Small intestine (tissue), 16 donors: ENCODE measurements at places on chromosomes 6 and 20. TPM values are rescaled to one million over a fixed set of nuclear protein-coding genes. Genes with fewer than 3 reads are reported as not detected.

DNA sequence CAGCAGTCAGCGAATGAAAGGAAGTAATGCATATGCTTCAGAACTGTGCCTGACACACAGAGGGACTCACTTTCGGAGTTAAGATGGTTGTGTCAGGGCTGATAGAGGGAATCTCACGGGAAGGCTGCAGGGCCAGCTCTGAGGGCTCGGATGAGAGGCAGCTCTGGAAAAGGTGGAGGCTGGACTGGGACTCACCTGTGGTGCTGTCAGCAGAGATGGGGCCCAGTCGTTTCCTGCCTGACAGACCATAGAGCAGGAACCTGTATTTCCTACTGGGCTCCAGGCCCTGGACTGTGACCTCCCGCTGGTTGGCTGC is 9.3 kb downstream of the CYP21A2 start:
- H3K27ac ChIP-seq: peak overlapping the region; percentile 52
- no peaks in the 10 kb centered on the region for H3K36me3 ChIP-seq
- H3K4me1 ChIP-seq: no peaks in the 10 kb centered on the region
- H3K27me3 ChIP-seq: no peaks in the 10 kb centered on the region

DLK2 gene
- polyA plus RNA-seq: not detected

DNA sequence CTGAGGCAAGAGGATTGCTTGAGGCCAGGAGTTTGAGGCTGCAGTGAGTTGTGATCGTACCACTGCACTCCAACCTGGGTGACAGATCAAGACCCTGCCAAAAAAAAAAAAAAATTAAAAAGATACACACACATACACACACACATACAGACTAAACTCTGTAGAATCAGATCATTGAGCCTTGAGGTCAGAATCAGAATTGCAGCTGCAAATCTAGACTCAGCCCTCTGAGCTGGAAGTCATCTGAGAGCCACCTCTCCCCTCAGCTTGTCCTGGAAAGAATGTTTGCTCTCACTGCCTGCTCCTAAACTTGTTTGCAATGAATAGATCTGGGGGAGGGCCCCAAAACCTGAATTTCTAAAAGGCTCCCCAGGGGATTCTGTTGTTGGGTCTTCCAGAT is 41.4 kb upstream of the ANGPT4 start:
- H3K27me3 ChIP-seq: no peaks in the 10 kb centered on the region
- H3K36me3 ChIP-seq: no peaks in the 10 kb centered on the region
- H3K4me3 ChIP-seq: no peak overlapping the region

DNA sequence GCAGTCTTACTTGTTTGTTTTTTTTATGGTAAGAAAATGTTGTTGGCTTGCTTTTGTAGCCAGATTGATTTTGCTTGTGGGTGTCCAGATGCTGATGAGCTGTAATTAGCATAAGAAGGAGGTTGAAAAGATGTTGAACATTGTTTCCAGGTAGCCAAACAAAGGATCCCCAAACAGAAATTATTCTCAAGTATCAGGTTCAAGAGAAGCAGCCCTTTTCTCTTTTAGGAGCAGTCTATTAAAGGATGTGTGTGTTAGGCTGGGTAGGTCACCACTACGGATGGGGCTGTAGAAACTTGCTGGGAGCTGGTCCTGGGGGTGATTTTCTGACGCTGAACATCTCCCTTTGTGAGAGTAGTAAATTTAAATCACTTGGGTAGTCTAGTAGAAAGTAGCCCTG is 86.9 kb upstream of the VSTM2L start:
- peaks cover 3% of the 10 kb centered on the region for H3K36me3 ChIP-seq
- DNase-seq: no peak
- H3K4me1 ChIP-seq: no peaks in the 10 kb centered on the region
- no peak overlapping the region for H3K4me3 ChIP-seq

DNA sequence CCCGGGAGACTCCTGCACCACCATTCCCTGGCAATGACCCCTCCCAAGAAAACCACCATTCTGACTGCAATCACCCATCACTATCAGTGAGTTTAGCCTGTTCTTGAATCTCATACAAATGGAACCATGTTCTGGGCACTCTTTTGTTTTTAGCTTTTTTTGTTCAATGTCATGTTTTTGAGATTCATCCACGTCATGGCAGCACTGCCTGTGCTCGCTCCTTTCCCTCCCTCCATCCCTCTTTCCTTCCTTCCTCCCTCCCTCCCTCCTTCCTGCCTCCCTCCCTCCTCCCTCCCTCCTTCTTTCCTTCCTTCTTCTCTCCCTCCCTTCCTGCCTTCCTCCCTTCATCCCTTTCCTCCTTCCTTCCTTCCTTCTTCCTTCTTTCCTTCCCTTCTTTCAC is 44.4 kb upstream of the PMEPA1 start:
- H3K4me3 ChIP-seq: no peak overlapping the region
- H3K4me1 ChIP-seq: no peaks in the 10 kb centered on the region
- no peak overlapping the region for H3K27ac ChIP-seq
- H3K36me3 ChIP-seq: no peaks in the 10 kb centered on the region

TMEM242 gene
- polyA plus RNA-seq: 7.5 TPM
